ENCODE measurements at places on chromosomes 4 and X. TPM values are rescaled to one million over a fixed set of nuclear protein-coding genes. Genes with fewer than 3 reads are reported as not detected.

Gene TRIM75
- total RNA-seq = not detected

Gene ADGRG4
- total RNA-seq = not detected

Gene SLC6A8
- total RNA-seq = 20.2 TPM

Gene RHOXF1
- total RNA-seq = not detected

Gene ATP1B4
- not detected for total RNA-seq

Gene MAGEE2
- not detected for total RNA-seq

Gene MAGEB4
- not detected for total RNA-seq

Gene FAM47E
- not detected for total RNA-seq

Gene CT45A10
- not detected for total RNA-seq

Gene TLR6
- total RNA-seq = 1.9 TPM

Gene JAKMIP1
- total RNA-seq = not detected

Gene TXK
- total RNA-seq = not detected

Gene DGAT2L6
- not detected for total RNA-seq

Gene RTL9
- total RNA-seq = 0.08 TPM

Gene MAGEB6
- not detected for total RNA-seq

Gene PNCK
- not detected for total RNA-seq

Gene CSAG1
- not detected for total RNA-seq

Gene FAM236B
- total RNA-seq = not detected

Gene APOO
- 36.0 TPM for total RNA-seq

Gene C4orf50
- not detected for total RNA-seq

Gene STAP1
- total RNA-seq = not detected

Gene GRIA3
- total RNA-seq = 2.0 TPM

Gene ARMCX1
- 19.4 TPM for total RNA-seq

Gene XAGE1B
- total RNA-seq = not detected

Gene AREG
- 2,086 TPM for total RNA-seq

Gene FAM236D
- not detected for total RNA-seq

Gene ADRA2C
- 0.70 TPM for total RNA-seq

Gene XG
- 11.8 TPM for total RNA-seq

Gene GAGE12E
- not detected for total RNA-seq

Gene AGA
- total RNA-seq = 11.5 TPM

Gene MYL5
- total RNA-seq = 3.7 TPM

Gene ADH1C
- 0.08 TPM for total RNA-seq

All from hair follicular keratinocyte (primary cell).